ENCODE measurements at places on chromosomes 16 and 17.

- no peak for DNase-seq
These were observed 17.0 kb upstream of the RPRML start for GRCh38 chr17:46995841-46996571.

DNA sequence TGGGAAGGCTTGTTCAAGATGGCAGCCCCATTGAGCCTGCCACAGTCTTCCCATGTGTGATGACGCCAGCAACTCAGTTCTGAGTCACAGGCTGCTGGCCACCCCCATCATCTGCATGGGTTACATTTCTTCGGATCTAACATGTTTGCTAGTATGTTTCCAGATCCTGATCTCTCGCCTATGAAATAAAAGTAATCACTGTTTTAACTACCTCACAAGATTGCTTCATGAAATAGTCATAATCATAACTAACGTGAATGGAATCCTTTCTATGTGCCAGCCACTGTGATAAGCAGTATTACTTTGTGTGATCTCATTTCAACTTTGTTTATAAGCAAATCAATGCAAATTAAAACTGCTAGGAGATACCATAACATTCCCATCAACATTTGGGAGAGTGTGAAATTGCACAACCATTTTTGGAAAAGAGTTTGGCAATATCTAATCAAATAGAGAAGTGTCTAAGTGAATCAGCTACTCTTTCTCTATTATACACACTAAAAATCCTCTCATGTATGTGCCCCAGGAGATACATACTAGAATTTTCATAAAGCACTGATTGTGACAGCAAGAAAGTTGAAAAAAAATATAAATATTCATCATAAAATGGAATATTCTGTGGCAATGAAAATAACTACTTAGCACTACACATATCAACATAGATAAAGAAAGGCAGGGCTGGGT lies 300.2 kb upstream of the IRX5 start:
- no peak for DNase-seq

DNA sequence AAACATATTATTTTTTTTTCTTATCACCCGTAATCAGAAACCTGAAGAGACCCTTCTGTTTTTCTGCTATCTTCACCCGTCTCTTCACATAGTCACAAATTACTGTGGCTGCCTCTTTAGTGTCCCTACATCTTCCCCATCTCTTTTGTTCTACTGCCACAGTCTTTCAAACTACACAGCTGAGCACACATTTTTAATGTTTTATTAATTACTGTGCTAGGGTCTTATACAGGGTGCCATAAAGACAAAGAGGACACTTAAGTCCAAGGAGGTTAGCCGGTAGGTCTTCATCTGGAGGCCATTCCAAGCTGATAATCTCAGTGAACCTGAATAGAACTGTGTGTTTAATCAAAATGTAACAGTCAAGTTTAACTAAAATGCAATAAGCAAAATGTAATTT lies 20.7 kb downstream of the CNTNAP4 start:
- no peak for DNase-seq

GRCh38 chr17:27378482-27379175 lies 77.6 kb upstream of the KSR1 start:
- DNase-seq = no peak

Measured in cortex of kidney (tissue), 1 donor.